ENCODE measurements at places on chromosomes 4 and X.

DNA sequence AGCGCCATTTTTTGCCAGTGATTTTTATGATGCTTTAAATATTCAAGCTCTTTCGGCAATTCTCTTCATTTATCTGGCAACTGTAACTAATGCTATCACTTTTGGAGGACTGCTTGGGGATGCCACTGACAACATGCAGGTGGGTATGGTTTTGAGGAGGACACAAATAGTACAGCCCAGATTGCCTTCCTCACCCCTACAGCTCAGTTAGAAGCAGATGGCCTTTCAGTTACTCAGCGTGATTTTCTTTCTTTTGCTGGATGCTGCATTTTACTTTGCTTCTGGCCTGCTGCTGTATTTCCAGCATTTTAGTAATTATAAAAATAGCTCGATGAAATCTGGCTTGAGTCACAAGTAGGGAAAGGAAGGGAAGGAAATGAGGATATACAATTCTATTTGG, 114.7 kb downstream of the SLC4A4 start:
- no peak overlapping the region for H3K4me3 ChIP-seq
- H3K4me1 ChIP-seq: no peaks in the 10 kb centered on the region
- no peak for DNase-seq
- no peaks in the 10 kb centered on the region for H3K27me3 ChIP-seq
- no peaks in the 10 kb centered on the region for H3K36me3 ChIP-seq
- H3K27ac ChIP-seq: peak overlapping the region; percentile 32

DNA sequence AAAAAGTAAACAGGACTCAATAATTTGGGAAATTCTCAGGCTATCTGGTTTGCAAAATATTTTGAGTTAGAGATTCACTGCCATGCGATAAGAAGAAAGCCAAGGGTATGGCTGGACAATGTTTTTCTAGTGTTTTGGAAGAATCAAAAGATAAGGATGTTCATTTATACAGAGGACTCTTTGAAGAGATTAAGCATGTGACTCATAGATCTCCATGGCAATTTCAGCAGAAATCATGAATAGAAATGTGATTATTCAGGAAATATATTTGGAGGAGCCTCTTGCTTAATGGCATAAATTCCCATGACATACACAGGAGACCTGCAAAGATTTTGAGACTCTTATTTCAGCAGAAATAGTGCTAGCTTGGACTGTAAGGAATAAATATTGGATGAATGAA, 16.7 kb upstream of the FRAS1 start:
- H3K27ac ChIP-seq: no peak overlapping the region
- H3K4me3 ChIP-seq: no peak overlapping the region
- no peaks in the 10 kb centered on the region for H3K36me3 ChIP-seq
- no peaks in the 10 kb centered on the region for H3K27me3 ChIP-seq
- DNase-seq: no peak

DNA sequence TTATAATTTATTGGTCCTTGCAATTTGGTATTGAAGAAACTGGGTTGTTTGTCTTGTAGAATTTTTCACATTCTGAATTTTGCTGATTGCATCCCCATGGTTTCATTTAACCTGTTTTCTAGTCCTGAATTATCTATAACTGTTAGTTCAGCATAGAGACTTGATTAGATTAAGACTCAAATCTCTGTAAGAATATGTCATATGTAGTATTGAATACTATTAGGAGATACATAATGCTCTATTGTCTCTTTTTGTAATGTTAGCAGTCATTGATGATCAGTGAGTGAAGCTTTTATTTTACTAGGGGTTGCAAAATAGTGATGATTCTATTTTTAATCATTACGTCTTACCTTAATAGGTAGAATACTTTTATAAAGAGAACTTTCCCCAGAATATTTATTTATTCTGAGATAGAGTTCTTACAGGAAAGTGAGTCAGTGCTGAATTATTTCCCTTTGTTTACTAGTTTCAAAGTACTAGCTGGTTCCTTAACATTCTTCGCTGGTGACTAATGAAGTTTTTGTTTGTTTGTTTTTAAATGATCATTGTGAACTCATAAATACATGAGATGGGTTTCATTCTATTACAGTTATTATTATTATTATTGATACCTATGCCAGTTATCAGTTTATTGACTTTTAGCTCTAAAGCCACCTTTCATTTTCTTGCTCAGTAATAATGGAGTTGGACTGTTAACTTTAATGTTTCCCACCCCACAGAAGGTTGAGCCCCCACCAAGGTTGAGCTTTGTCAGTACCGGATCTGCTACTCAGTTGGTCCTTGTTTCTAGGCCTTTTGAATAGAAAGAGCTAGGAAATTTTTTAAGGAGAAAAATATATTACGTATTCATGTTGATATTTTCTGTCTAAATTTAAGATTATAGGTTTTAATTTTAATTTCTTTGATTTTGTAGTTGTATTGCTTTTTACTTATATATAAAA, 102.3 kb downstream of the LARP1B start:
- H3K27me3 ChIP-seq: no peaks in the 10 kb centered on the region
- DNase-seq: no peak
- no peak overlapping the region for H3K27ac ChIP-seq
- H3K36me3 ChIP-seq: no peaks in the 10 kb centered on the region

- no peaks in the 10 kb centered on the region for H3K27me3 ChIP-seq
- no peaks in the 10 kb centered on the region for H3K36me3 ChIP-seq
- H3K27ac ChIP-seq: no peak overlapping the region
These were observed 7.8 kb downstream of the LARP1B start for GRCh38 chr4:128068918-128069317.

DNA sequence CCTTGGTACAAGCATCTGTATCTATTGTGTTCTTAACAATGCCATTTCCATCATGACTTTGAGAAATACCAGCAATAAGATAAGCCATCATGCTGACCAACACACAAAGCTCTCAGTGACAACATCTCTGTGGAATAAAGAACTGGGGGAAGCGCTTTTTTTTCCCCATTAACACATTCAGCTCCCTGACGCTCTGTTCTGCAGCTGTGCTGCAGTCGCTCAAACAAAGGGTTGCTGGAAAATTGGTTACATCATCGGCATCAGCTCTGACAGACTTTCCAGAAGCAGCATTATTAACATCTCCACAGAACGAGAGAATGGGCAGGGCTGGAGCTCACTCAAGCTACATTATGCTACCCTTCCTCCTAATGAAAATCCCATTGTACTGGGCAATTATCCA, 39.9 kb downstream of the DCX start:
- no peak overlapping the region for H3K4me3 ChIP-seq
- H3K27ac ChIP-seq: no peak overlapping the region
- no peaks in the 10 kb centered on the region for H3K36me3 ChIP-seq
- no peaks in the 10 kb centered on the region for H3K27me3 ChIP-seq
- no peaks in the 10 kb centered on the region for H3K4me1 ChIP-seq
- DNase-seq: no peak

DNA sequence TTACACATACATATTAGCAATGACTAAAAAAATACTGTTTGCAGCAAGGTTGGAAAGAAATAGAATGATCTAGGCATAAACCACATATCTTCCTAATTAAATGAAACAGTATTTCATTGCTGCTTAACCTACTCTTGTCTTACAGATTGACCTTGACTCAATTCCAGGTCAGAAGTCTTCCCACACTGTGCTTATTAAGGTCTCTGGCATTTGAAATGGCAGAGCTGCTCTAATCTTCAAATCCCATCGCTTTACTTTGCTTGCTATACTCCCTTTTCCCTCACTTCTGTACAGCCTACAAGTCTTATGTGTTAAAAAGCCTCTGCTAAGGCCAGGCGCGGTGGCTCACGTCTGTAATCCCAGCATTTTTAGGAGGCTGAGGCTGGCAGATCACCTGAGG, 424.5 kb downstream of the RPA4 start:
- no peaks in the 10 kb centered on the region for H3K4me1 ChIP-seq
- no peaks in the 10 kb centered on the region for H3K36me3 ChIP-seq
- no peak overlapping the region for H3K27ac ChIP-seq

GRCh38 chr4:186762361-186762760, 38.7 kb upstream of the FAT1 start:
- H3K4me3 ChIP-seq: no peak overlapping the region
- no peaks in the 10 kb centered on the region for H3K27me3 ChIP-seq
- H3K4me1 ChIP-seq: no peaks in the 10 kb centered on the region
- DNase-seq: no peak
- no peaks in the 10 kb centered on the region for H3K36me3 ChIP-seq

- no peaks in the 10 kb centered on the region for H3K27me3 ChIP-seq
- no peak overlapping the region for H3K27ac ChIP-seq
- no peaks in the 10 kb centered on the region for H3K4me1 ChIP-seq
These were observed 202.6 kb downstream of the SPOCK3 start for GRCh38 chr4:167031534-167032156.

GRCh38 chr4:142110136-142110535, 473.8 kb downstream of the IL15 start:
- H3K27me3 ChIP-seq: no peaks in the 10 kb centered on the region
- H3K36me3 ChIP-seq: peaks cover 7% of the 10 kb centered on the region
- H3K4me3 ChIP-seq: no peak overlapping the region

DNA sequence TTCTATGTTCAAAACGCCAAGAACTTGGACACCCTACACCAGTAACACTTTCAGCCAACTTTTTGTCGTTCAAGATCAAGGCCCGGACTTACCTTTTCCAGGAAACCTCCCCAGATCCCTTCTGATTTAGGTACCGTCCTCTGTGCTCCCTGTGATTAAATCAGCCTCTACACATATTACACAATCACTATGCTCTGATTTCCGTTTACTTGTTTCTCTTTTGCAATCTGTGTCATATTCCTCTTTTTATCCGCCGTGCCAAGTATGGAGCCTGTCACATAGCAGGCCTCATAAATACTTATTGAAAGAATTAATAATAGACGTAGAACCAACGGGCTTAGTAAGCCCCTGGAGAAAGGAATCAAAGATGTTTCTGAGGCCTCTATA, 722 bp upstream of the TMEM33 start:
- peak overlapping the region; percentile 95 for H3K4me3 ChIP-seq
- H3K27me3 ChIP-seq: no peaks in the 10 kb centered on the region
- H3K4me1 ChIP-seq: peaks cover 12% of the 10 kb centered on the region
- peaks cover 5% of the 10 kb centered on the region for H3K36me3 ChIP-seq
- no peak for DNase-seq

DNA sequence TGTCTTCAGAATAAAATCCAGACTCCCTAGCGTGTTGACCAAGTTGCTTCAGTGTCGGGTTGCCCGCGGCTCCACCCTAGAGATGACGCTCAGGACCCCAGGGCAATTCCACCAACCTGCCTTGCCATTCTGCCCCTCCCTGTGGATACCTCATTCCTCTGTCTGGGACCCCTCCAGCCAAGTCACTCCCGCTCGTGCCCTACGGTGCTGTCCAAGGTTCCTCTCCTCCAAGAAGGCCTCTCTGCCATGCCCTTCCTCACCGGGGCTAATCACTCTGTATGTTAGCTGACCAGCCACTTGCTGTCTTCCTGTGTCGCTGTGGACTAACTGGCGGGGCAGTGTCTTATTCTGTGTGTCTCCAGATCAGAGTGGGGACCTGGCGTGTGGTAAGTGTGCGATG, 46.6 kb downstream of the TENM3 start:
- no peak overlapping the region for H3K27ac ChIP-seq
- no peak for DNase-seq
- no peaks in the 10 kb centered on the region for H3K4me1 ChIP-seq
- no peaks in the 10 kb centered on the region for H3K36me3 ChIP-seq
- H3K27me3 ChIP-seq: no peaks in the 10 kb centered on the region
- no peak overlapping the region for H3K4me3 ChIP-seq

- H3K4me3 ChIP-seq: no peak within 1 kb of the TSS
- no peak for DNase-seq
- H3K36me3 ChIP-seq: no peaks in the 10 kb centered on the region
- H3K27ac ChIP-seq: no peak within 1 kb of the TSS
These were observed at the start of gene SLC4A4 for GRCh38 chr4:71338846-71339593. Gene SLC4A4 (plus strand): TSS chr4:71339020.

DNA sequence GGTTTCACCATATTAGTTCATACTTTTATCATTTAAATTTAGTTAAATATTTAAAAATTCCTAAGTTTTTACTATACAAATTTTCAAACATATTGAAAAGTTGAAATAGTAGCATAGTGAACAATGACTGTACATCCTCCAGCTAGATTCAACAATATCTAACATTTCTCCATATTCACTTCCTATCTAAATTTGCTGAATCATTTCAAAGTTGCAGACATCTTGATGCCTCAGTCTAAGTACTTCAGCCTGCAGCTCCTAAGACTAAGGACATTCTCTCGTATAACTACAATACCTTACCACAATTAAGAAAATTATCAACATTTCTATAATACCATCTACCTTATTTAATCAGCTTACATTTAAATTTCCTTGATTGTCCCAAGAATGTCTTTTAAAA, 132.7 kb downstream of the TMEM164 start:
- H3K4me1 ChIP-seq: no peaks in the 10 kb centered on the region
- no peak for DNase-seq
- H3K27ac ChIP-seq: no peak overlapping the region
- no peaks in the 10 kb centered on the region for H3K36me3 ChIP-seq

GRCh38 chr4:102663073-102663472, 97.7 kb downstream of the MANBA start:
- H3K27me3 ChIP-seq: no peaks in the 10 kb centered on the region
- DNase-seq: no peak
- no peak overlapping the region for H3K4me3 ChIP-seq
- no peaks in the 10 kb centered on the region for H3K4me1 ChIP-seq

- H3K36me3 ChIP-seq: no peaks in the 10 kb centered on the region
- no peak for DNase-seq
- H3K4me3 ChIP-seq: no peak overlapping the region
- H3K27ac ChIP-seq: no peak overlapping the region
These were observed 153.5 kb downstream of the STK32B start for GRCh38 chr4:5204781-5205180.

GRCh38 chr4:6907658-6908191, 1.9 kb upstream of the TBC1D14 start:
- no peaks in the 10 kb centered on the region for H3K36me3 ChIP-seq
- H3K27me3 ChIP-seq: no peaks in the 10 kb centered on the region
- no peak for DNase-seq
- no peaks in the 10 kb centered on the region for H3K4me1 ChIP-seq
- no peak overlapping the region for H3K4me3 ChIP-seq
- no peak overlapping the region for H3K27ac ChIP-seq

GRCh38 chr4:157095716-157096115, 19.8 kb downstream of the GLRB start:
- no peak overlapping the region for H3K27ac ChIP-seq
- H3K36me3 ChIP-seq: no peaks in the 10 kb centered on the region
- H3K4me3 ChIP-seq: no peak overlapping the region
- no peak for DNase-seq

DNA sequence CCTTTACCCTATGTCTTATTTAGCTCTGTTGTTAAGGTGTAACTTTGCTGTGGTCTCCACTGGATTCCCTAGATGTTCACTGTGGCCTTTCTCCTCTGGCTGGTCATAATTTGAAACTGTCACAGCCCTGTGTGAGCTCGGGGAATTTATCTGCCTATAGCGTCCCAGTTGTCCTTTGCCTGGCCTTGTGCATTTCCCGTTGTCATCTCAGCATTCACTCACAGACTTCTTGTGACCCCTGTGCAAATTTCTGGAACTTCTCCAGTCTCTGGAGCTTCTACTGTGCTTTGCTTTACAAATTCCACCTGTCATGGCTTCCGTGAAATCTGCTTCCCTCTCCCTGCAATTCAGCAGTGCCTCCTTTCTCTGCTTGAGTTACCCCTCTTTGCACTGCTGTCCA, 106.7 kb downstream of the WWC2 start:
- no peaks in the 10 kb centered on the region for H3K36me3 ChIP-seq
- peaks cover 10% of the 10 kb centered on the region for H3K4me1 ChIP-seq
- DNase-seq: no peak
- no peaks in the 10 kb centered on the region for H3K27me3 ChIP-seq
- H3K4me3 ChIP-seq: no peak overlapping the region
